ENCODE measurements at places on chromosomes 1 and 21. TPM values are rescaled to one million over a fixed set of nuclear protein-coding genes. Genes with fewer than 3 reads are reported as not detected.
A peak's percentile ranks its signal among the peaks of the same experiment; 100 is the strongest.

DNA sequence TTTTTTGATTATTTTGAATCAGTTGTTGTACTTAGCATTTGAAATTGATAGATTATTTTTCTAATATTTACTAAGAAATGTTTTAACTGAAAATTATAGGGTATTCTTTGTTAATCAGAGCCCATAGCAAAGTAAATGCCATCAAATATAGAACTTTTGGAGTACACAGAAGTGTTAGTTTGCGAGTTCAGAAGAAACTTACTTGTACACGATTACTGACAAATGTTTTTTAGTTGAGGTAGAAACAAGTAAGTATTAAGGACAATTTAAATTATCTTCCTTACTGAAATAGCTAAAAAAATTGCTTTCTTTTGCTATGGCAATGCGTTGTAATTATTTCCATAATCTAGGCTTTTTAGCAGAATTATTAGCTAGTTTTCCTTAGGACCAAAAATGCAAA is 692.2 kb downstream of the USP25 start:
- no peaks in the 10 kb centered on the region for H3K27me3 ChIP-seq
- no peak for DNase-seq
- no peak overlapping the region for H3K4me3 ChIP-seq
- no peaks in the 10 kb centered on the region for H3K36me3 ChIP-seq
- no peaks in the 10 kb centered on the region for H3K4me1 ChIP-seq
- H3K27ac ChIP-seq = no peak overlapping the region

DNA sequence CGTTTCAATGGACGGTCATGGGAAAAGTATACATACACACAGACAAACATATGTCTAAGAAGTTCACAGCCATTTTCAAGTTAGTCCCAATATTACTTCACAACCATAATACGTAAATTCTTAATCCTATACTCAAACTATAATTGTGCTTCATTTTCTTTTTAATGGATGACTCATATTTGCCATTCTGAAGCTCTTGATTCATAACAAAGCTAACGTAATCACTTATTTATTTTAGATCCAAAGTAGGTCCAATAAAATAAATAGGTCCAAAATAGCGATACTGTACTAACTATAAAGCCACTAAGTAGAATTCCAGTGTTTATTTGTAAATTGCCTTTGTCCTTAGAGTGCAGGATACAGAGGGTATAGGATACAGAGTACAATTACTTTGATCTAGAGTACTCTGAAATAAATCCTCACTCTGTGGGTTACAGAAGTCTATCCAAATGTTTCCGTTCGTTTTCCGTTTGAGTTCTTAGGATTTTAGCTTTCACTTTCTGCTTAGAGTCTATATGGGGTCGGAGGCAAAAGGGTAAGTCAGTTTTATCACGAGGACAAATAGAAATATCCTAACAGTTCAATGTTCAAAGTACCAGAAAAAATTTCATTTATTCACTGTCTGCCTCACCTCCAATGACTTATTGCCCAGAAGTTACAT is 8.8 kb upstream of the C1orf115 start:
- no peaks in the 10 kb centered on the region for H3K36me3 ChIP-seq
- no peaks in the 10 kb centered on the region for H3K27me3 ChIP-seq
- DNase-seq = no peak

- no peak overlapping the region for H3K4me3 ChIP-seq
- H3K36me3 ChIP-seq = no peaks in the 10 kb centered on the region
- H3K27me3 ChIP-seq = no peaks in the 10 kb centered on the region
- no peaks in the 10 kb centered on the region for H3K4me1 ChIP-seq
Observed at GRCh38 chr1:99781798-99782197, 15.4 kb upstream of the FRRS1 start.

- no peaks in the 10 kb centered on the region for H3K36me3 ChIP-seq
- no peaks in the 10 kb centered on the region for H3K4me1 ChIP-seq
- DNase-seq = no peak
- H3K27ac ChIP-seq = no peak overlapping the region
Observed at GRCh38 chr1:70041317-70042045, 163.9 kb downstream of the LRRC40 start.

GRCh38 chr21:41562101-41563000 is 54.4 kb upstream of the TMPRSS2 start:
- H3K27ac ChIP-seq = no peak overlapping the region
- no peaks in the 10 kb centered on the region for H3K36me3 ChIP-seq
- no peak overlapping the region for H3K4me3 ChIP-seq
- no peaks in the 10 kb centered on the region for H3K4me1 ChIP-seq
- DNase-seq = no peak

- no peaks in the 10 kb centered on the region for H3K36me3 ChIP-seq
- H3K4me3 ChIP-seq = no peak overlapping the region
- peaks cover 14% of the 10 kb centered on the region for H3K4me1 ChIP-seq
Observed at GRCh38 chr1:11458811-11459275, 20.1 kb upstream of the DISP3 start.

- peak overlapping the region; percentile 52 for H3K27ac ChIP-seq
- H3K4me1 ChIP-seq = no peaks in the 10 kb centered on the region
- H3K36me3 ChIP-seq = no peaks in the 10 kb centered on the region
- no peaks in the 10 kb centered on the region for H3K27me3 ChIP-seq
- peak; percentile 66 for DNase-seq
- H3K4me3 ChIP-seq = no peak overlapping the region
Observed at GRCh38 chr1:225460737-225461532, 33.1 kb upstream of the LBR start.

DNA sequence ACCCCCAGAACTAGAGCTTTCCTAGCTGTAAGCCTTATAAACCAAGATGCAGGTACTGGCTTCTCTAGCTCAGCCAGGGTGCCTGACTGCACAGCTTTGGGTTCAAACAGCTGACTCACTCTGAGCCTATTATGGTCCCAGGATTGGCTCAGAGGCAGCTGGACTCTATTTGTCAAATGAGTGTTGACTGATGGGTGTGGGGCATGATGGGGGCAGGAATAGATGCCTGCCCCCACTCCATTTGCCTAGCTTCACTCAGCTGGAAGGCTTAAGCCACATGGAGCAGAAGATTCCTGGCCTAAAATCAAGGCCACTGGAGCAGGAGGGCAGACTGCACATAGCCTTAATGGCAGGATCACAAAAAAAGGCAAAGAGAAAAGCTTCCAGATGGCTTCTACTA is 90.5 kb downstream of the PIK3R3 start:
- H3K27ac ChIP-seq = no peak overlapping the region
- no peak overlapping the region for H3K4me3 ChIP-seq
- no peaks in the 10 kb centered on the region for H3K36me3 ChIP-seq
- no peaks in the 10 kb centered on the region for H3K27me3 ChIP-seq
- H3K4me1 ChIP-seq = peaks cover 19% of the 10 kb centered on the region
- DNase-seq = no peak

DNA sequence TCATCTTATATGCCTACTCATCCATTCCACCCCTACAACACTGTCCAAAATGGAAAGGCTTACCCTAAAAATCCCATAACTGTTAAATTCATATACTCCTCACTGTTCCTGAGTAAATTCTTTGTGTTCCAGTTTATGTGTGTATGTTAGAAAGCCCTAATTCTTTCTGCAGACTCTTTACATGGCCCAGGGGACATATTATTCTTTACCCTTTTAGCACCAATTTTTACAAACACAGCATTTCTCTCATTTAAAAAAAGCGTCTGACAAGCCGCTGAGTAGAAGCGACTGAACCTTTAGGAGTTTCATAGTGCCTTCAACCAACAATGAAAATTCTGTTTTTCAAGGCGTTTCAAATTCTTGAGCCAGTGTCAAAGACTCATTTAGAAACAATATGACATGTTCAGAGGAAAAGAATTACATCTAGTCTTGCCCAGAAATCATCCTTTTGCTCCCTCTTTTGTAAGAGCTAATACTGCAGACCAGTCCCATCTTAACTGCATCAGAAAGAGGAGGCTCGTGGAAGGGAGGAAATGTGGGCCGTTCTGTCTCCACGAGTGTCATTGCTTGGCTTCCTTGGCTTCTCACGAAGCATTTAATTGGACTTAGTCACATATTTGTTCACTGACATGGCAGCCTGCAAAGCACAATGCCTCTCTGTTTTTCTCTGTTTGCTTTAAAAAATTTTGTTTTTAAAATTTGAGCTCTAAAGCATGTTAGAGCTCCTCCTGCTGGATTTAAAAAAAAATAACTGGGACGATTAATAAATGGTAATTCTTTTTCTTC is 21.3 kb upstream of the C1orf105 start:
- H3K36me3 ChIP-seq = no peaks in the 10 kb centered on the region
- no peaks in the 10 kb centered on the region for H3K27me3 ChIP-seq
- H3K4me3 ChIP-seq = no peak overlapping the region
- no peak for DNase-seq

- no peaks in the 10 kb centered on the region for H3K36me3 ChIP-seq
- DNase-seq = no peak
- H3K4me1 ChIP-seq = no peaks in the 10 kb centered on the region
Observed at GRCh38 chr1:102628109-102628613, 480.2 kb downstream of the COL11A1 start.

- no peak overlapping the region for H3K4me3 ChIP-seq
- DNase-seq = no peak
- H3K27ac ChIP-seq = no peak overlapping the region
- H3K36me3 ChIP-seq = no peaks in the 10 kb centered on the region
- peaks cover 11% of the 10 kb centered on the region for H3K27me3 ChIP-seq
Observed at GRCh38 chr1:18396247-18396980, 84.3 kb upstream of the KLHDC7A start.

DNA sequence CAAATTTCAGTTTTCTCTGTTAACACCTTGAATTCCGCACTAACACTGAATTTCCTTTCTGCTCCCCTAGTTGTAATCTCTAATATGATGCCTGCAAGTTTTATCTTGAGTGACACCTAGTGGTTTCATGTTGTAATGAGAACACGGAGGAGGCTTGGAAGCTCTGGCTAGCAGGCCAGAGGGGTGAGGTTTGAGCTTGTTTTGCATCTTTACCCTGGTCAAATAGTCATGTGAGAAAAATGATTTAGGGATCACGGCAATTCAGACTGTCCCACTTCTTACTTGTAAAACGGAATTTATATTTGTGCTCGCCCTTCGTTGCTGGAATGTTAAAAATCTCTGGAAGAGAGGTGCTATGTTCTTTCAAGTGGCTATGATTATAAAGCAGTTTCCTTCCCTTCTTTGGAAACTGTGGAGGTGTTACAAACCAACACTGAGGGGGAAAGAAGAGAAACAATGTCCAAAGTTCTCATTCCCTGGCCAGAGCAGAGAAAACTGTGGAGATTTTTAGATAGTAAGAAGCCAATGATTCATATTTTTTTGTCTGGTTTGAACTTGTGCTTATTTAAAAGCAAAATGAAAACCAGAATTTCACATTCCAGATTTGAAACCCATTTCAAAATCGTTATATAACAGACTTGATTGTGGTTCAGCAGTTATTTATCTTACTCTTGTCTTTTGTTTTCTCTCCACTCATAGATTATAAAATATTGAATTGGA is 5.3 kb upstream of the MROH9 start:
- no peaks in the 10 kb centered on the region for H3K4me1 ChIP-seq
- no peaks in the 10 kb centered on the region for H3K36me3 ChIP-seq
- no peaks in the 10 kb centered on the region for H3K27me3 ChIP-seq
- DNase-seq = no peak
- H3K27ac ChIP-seq = no peak overlapping the region
- H3K4me3 ChIP-seq = no peak overlapping the region

- no peaks in the 10 kb centered on the region for H3K27me3 ChIP-seq
- no peak for DNase-seq
- H3K4me3 ChIP-seq = no peak overlapping the region
- no peaks in the 10 kb centered on the region for H3K36me3 ChIP-seq
Observed at GRCh38 chr21:17461014-17461413, 51.8 kb upstream of the CXADR start.

- peak within 1 kb of the TSS; percentile 5 for H3K27ac ChIP-seq
- no peak within 1 kb of the TSS for H3K4me3 ChIP-seq
- no peaks in the 10 kb centered on the region for H3K36me3 ChIP-seq
- DNase-seq = no peak
Observed at GRCh38 chr1:46174448-46175231, at the start of gene TSPAN1. Gene TSPAN1 (plus strand): TSS chr1:46175087. CDS start chr1:46181108, 6,021 bp downstream.

- H3K4me1 ChIP-seq = peaks cover 44% of the 10 kb centered on the region
- peak; percentile 89 for DNase-seq
- no peak overlapping the region for H3K4me3 ChIP-seq
- H3K27me3 ChIP-seq = no peaks in the 10 kb centered on the region
Observed at GRCh38 chr1:206489980-206490770, 17.2 kb upstream of the RASSF5 start.

DNA sequence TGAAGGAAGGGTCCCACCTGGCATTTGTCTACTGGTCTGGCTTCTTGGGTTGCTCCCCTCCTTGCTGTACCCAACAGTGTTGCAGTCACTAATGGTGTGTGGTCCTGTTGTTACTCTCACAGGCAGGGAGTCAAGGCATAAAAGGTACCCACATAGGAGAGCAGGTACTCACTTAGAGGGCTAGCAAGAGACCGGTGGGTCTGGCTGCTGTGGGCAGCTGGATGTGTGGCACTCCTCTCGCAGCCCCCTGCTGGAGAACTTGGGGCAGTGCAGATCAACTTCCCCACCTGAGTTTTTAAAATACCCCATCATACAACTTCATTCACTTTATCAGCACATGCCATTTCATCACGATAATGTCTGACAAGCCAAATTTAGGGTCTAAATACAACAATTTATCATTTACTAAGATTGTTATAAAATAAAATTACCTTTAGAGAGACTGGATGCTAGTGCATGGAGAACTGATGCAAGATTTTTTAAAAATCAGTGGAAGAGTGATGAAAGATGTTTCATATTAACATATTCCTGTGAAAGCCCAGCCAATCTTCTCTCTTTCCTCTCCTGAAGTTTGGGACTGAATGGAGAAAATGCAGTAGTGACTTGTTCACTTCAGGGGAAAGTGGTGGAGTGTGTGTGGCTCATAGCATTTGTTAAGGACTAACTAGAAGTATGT is 42.8 kb downstream of the ACP6 start:
- no peaks in the 10 kb centered on the region for H3K36me3 ChIP-seq
- H3K27me3 ChIP-seq = no peaks in the 10 kb centered on the region
- peaks cover 32% of the 10 kb centered on the region for H3K4me1 ChIP-seq
- peak; percentile 86 for DNase-seq
- H3K27ac ChIP-seq = peak overlapping the region; percentile 59

DNA sequence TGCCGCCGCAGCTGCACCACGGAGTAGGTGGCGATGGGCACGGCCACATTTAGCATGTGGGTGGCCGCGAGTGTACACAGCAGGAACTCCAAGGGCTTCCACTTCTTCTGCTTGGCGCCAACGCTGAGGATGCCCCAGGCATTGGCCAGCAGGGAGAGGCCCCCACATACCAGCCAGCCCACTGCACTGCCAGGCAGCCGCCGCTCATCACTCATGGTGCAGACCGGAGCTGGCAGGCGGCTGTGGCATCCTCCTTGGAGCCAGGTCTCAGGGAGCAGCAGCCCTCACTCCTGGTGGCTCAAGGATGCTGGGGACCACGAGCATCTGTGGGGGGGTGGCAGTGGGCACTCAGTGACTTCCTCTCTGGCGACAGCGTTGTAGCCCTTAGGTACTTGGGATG is 6.2 kb downstream of the GPR153 start:
- H3K4me3 ChIP-seq = no peak overlapping the region
- DNase-seq = no peak
- peaks cover 19% of the 10 kb centered on the region for H3K4me1 ChIP-seq
- H3K27me3 ChIP-seq = peaks cover 5% of the 10 kb centered on the region

CFHR3 gene
- 0.08 TPM for polyA plus RNA-seq

F13B gene
- not detected for polyA plus RNA-seq

LCE6A gene
- not detected for polyA plus RNA-seq

LCA5L gene
- 0.26 TPM for polyA plus RNA-seq

NR0B2 gene
- polyA plus RNA-seq = 10.7 TPM

OPRD1 gene
- not detected for polyA plus RNA-seq

Measured in spleen (tissue), 13 donors.